ENCODE measurements at places on chromosomes 7 and 10.

GRCh38 chr7:2520131-2520760 is 672 bp downstream of the LFNG start:
- peak; percentile 55 for DNase-seq

DNA sequence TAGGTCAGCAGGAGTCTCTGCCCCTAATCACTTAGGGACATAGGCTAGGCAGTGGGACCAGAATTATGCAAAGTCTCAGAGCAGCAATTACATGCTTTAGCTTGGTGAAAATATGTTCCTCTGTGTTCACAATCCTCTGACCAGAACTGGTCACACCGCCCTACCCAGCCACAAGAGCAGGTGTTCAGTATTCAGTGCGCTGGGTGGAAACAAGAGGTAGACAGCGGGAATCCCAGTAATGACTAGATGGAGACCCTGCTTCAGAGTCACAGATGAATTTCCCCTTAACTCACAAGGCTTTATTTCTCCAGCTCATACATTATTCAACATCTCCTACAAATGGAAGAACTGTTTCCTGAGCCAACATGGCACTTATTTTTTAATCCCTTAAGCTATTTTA is 763.7 kb upstream of the POM121L12 start:
- no peak for DNase-seq

DNA sequence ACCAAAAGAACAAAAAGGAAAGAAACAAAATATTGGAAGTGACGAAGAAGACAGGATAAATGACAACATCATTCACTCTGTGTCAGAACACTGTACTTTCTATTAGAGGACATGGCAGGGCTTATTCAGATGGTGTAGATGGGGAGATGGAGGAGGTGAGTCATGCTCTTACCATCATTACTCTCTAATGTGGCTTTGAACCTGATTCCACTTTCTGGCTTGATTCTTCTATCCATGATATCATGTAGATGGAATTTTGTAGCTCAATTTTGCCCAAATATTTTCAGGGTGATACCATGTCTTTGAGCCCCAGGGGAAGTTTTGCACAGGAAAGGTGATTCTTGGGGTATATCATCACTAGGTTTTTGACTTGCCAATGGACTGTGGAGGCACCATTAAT is 91.7 kb downstream of the CFAP58 start:
- DNase-seq: no peak

GRCh38 chr10:27525819-27526218 is 21.7 kb downstream of the RAB18 start:
- no peak for DNase-seq

DNA sequence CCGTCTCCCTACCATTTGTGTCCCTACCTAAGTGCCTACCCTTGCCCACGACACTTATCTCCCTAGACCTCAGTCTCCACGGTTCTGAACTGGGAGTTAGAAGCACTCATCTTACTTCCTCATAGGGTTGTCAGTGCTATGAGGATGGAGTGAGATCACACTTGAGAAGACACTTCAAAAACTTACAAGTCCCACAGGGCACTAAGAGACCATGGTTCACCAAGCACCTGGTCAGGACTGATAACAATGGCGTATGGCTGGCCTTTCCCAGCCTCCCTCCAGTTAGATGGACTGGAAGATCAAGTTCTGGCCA is 43.2 kb downstream of the KCNMA1 start:
- no peak for DNase-seq

GRCh38 chr10:130192276-130192848 is 56.2 kb downstream of the GLRX3 start:
- DNase-seq: no peak

DNA sequence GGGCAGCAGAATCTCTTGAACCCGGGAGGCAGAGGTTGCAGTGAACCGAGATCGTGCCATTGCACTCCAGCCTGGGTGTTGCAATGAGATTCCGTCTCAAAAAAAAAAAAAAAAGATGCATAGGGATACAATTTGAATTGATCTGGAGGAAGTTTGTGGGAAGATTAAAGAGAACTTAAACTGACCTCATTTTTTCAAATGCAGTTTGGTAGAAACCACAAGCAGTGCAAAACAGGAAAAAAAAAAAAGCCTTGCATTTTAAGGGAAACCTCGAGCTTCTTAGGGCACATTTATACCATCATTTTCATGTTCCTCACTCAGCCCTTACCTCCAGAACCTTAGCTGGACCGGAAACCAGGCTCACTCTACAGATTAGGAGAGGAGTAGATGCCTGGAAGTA is 2.8 kb downstream of the KCTD7 start:
- DNase-seq: no peak

- no peak for DNase-seq
Observed at GRCh38 chr10:124008681-124009080, 84.7 kb downstream of the CHST15 start.

DNA sequence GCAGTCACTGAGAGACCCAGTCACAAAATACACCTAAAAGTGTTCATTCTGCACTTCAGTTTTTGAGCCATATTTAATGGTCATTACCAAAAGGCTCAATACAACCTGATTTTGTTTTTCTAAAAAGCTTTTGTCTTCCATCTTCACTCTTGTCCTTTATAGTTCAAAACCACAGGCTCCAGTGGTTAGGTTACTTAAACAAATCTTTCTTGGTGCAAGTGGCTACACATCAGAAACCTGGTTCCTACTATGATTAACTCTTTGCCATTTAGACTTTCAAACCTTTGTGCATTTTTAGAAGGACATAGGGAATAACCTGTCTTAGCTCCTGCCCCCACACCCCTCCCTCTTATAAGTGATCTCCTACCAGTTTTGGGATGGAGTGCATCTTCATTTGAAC is 135.8 kb downstream of the STRA8 start:
- no peak for DNase-seq

GRCh38 chr10:48748573-48748972 is 63.9 kb downstream of the WDFY4 start:
- no peak for DNase-seq

GRCh38 chr7:351256-351655 is 61.3 kb downstream of the FOXL3 start:
- no peak for DNase-seq

- no peak for DNase-seq
Observed at GRCh38 chr7:129308047-129308446, 83.2 kb downstream of the AHCYL2 start.

- DNase-seq: no peak
Observed at GRCh38 chr10:75281974-75282373, 46.2 kb upstream of the COMTD1 start.

DNA sequence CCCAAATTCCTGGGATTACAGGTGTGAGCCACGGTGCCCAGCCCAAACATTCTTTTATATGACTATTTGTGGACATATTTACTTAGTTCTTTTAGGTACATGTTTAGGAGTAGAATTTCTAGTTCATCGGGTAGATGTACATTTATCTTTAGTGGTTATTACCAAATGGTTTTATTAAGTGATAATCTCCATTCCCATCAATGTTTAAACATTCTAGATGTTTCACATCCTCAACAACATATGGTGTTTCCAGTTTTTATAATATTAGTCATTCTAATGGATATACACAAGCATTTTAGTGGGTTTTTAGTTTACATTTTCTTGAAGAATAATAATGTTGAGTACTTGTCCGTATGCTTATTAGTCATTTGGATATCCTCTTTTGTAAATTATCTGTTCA is 131.7 kb downstream of the RTKN2 start:
- no peak for DNase-seq

DNA sequence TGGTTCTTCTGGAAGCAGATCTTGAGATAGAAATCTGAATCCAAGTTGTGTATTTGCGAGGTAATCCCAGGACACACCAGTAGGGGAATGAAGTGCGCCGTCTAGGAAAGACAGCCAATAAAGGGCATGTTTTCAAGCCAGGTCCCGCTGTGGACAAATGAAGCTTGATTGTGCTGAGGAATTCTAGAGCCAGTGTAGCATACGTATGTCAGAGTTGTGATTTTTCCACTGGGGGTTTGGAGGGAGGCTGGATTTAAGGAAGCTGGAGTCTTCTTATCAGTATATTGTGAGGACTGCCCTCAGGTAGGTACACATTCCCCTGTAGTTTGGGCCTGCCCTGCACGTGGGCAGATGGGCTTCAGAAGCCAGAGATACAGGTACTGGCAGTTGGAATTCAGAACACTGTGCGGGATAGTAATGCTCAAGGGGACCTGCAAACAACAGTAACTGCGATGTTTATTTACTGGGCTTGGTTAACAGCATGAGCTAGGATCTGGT is 50.9 kb downstream of the GALNT11 start:
- peak; percentile 73 for DNase-seq

DNA sequence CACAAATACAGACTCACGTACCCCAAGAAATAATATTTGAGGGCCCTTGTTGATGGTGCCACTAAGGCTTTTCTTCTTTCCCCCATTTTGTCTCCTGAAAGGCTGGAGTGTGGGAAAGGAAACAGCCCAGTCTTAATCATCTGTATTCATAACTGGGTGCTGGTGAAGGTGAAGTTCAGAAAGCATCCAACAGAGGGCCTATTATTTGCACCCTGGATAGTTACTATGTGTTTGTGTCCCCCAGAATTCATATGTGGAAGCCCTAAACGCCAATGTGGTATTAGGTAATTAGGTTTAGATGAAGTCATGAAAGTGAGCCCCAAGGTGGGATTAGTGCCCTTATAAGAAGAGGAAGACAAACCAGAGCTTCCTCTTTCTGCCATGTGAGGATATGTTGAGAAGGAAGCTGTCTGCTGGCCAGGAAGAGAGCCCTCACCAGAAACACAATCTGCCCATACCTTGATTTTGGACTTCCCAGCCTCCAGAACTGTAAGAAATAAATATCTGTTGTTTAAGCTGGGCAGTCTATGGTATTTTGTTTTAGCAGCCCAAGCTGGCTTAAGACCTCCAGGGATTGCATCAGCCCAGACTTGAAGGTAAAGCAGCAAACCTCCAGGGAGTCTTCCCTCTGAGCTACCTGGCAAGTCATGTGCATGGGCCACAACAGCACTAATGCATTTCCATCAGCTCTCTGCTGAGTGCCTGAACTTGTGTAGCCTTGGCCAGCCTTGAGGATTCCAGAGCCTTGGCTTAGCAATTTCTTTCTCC is 90.0 kb upstream of the ADRB1 start:
- DNase-seq: no peak

DNA sequence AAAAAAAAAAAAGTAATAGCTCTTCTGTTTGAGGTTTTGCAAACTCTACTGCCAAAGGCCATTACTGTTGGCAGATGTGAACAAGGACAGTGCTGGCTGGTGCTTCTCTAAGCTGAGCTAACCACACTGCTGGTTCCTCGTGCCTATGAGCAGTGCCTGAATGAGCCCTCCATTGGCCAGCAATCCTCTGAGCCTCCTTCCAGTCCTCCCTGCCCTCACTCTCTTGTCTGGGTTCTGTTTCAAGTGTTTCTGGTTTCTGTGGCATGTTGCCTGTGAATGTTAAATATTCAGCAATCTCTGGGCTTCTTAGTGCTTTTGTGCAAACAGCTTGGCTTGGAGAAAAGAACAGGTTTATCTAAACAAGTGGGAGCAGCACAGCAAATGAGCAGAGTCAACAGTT is 161.3 kb upstream of the AUTS2 start:
- DNase-seq: no peak

DNA sequence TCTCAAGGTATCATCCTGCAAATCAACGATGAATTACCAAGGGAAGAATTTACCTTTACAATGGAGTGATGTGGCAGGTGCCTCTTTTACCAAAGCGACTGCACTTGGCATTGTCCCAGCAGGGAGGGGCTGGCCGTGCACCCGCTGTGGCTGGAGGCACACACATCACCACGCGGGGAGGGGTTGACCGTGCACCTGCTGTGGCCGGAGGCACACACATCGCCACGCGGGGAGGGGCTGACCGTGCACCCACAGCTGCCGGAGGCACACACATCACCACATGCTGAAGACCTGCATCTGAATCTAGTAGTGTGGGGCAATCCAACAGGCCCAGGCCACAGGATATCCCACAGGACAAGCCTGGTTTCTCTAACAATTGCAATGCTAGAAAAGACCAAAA is 493.5 kb downstream of the DNAJB6 start:
- DNase-seq: no peak

DNA sequence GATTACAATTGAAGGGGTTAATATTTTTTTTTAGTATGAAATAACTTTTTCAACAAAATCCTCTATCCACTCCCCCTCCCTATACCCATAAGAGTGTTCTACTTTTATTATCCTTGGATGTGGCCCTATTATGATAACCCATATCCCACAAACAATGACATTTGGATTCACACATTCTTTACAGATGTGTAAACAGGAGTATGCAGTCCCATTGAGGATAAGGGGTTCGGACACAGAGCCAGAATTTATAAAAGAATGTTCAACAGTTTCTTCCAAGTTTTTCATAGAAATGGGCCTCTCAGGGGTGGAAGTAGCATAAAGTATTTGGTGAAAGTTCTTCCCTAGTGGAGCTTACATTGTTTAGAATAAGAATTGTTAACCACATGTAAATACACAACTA is 16.1 kb upstream of the PCLO start:
- DNase-seq: no peak

GRCh38 chr7:135259702-135260101 is 26.1 kb downstream of the STRA8 start:
- no peak for DNase-seq

- no peak for DNase-seq
Observed at GRCh38 chr7:115038158-115038557, 116.3 kb downstream of the MDFIC start.

GRCh38 chr7:44650772-44651171 is 44.3 kb downstream of the OGDH start:
- no peak for DNase-seq

DNA sequence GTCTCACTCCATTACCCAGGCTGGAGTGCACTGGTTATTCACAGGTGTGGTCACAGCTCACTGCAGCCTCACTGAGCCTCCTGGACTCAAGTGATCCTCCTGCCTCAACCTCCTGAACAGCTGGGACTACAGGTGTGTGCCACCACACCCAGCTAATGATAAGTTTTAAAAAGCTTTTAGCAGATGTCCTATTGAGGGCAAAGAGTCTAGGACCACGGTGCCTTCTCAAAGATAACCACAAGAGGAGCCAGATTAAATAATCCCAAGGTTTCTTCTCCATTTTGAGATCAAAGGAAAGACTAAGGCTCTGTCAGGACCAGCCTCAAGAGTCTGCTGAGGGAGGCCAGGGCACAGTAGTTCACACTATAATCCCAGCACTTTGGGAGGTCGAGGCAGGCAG is 4.7 kb downstream of the ATP5MF start:
- no peak for DNase-seq

- DNase-seq: no peak
Observed at GRCh38 chr10:124279882-124280281, 138.8 kb downstream of the OAT start.

DNA sequence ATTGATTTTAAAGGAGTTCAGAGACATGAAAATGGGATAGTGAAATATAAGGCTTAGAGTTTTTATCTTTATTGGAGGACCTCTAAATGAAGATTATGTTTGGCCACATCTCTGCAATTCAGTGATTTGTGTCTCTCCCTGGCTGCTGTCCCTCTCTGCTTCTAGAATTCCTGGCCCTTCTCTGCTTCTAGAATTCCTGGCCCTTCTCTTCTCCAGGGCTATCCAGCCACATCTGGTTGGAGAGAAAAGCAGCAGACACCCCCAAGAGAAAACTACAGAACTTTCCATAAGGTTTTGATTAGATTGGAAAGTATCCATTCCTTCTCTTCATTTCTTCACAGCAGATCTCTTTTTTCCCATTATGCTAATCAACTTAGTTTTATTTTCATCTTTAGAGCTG is 135.5 kb downstream of the NPY start:
- DNase-seq: no peak

GRCh38 chr7:101376601-101377000 is 13.9 kb downstream of the COL26A1 start:
- DNase-seq: no peak

Data from HAP-1 (cell line).